Mammary microvascular endothelial cell (primary cell): ENCODE measurements at places on chromosomes 7 and 10. TPM values are rescaled to one million over a fixed set of nuclear protein-coding genes. Genes with fewer than 3 reads are reported as not detected.

The SH3PXD2A gene
- total RNA-seq = 4.5 and 4.9 TPM in 2 replicates

The TFAM gene
- 37.8 and 38.4 TPM in 2 replicates for total RNA-seq

The LLCFC1 gene
- total RNA-seq = not detected in 2 replicates

The KLF14 gene
- total RNA-seq = not detected in 2 replicates

The TAS2R5 gene
- total RNA-seq = 0.10 TPM in 1 of 2 replicates, not detected in the other

The NOS3 gene
- total RNA-seq = 25.3 and 34.3 TPM in 2 replicates

The ASNS gene
- 8.5 and 11.5 TPM in 2 replicates for total RNA-seq

The ELN gene
- total RNA-seq = 0.25 and 1.8 TPM in 2 replicates

The CAMK2B gene
- 0.20 and 0.69 TPM in 2 replicates for total RNA-seq

The PIP4K2A gene
- 15.5 and 26.3 TPM in 2 replicates for total RNA-seq

The CD36 gene
- 6.5 and 9.4 TPM in 2 replicates for total RNA-seq

The LIPN gene
- not detected in 2 replicates for total RNA-seq

The PLXNA4 gene
- 2.2 and 3.7 TPM in 2 replicates for total RNA-seq

The NPFFR1 gene
- total RNA-seq = not detected in 2 replicates

The MMP21 gene
- 0.07 TPM in 1 of 2 replicates, not detected in the other for total RNA-seq

The GSTO2 gene
- total RNA-seq = 0.30 and 0.33 TPM in 2 replicates

The BICC1 gene
- 0.15 TPM in 1 of 2 replicates, not detected in the other for total RNA-seq

The GRID1 gene
- total RNA-seq = 0.07 TPM in 1 of 2 replicates, not detected in the other

The KNDC1 gene
- total RNA-seq = 0.13 TPM in 1 of 2 replicates, not detected in the other

The FXYD4 gene
- not detected in 2 replicates for total RNA-seq

The MARVELD1 gene
- total RNA-seq = 27.0 and 38.7 TPM in 2 replicates

The ADCY1 gene
- total RNA-seq = 0.07 and 0.25 TPM in 2 replicates

The AOAH gene
- 0.07 TPM in 1 of 2 replicates, not detected in the other for total RNA-seq

The ACSL5 gene
- 64.3 and 64.8 TPM in 2 replicates for total RNA-seq

The SCART1 gene
- under 0.01 and 0.25 TPM in 2 replicates for total RNA-seq

The LRGUK gene
- not detected in 2 replicates for total RNA-seq
